ENCODE measurements at places on chromosomes 1 and 21.
A peak's percentile ranks its signal among the peaks of the same experiment; 100 is the strongest.

DNA sequence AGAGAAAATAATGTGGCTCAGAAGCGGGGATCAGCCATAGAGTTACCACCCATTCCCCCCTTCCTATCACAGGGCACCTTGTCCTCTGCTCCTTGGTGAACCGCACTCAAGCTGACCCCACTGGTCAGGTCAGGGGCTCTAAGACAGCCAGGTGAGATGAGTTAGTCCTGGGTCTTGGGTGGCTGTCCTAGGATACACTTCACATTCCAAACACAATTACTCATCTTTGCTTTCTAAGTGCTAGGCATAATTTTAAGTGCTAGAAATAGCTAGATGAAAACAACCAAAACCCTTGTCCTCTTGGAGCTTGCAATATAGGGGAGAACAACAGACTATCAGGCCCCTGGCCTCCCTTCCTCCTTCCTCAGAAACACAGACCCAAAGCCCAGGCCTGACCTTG is 7.8 kb upstream of the MUTYH start:
- DNase-seq = no peak

DNA sequence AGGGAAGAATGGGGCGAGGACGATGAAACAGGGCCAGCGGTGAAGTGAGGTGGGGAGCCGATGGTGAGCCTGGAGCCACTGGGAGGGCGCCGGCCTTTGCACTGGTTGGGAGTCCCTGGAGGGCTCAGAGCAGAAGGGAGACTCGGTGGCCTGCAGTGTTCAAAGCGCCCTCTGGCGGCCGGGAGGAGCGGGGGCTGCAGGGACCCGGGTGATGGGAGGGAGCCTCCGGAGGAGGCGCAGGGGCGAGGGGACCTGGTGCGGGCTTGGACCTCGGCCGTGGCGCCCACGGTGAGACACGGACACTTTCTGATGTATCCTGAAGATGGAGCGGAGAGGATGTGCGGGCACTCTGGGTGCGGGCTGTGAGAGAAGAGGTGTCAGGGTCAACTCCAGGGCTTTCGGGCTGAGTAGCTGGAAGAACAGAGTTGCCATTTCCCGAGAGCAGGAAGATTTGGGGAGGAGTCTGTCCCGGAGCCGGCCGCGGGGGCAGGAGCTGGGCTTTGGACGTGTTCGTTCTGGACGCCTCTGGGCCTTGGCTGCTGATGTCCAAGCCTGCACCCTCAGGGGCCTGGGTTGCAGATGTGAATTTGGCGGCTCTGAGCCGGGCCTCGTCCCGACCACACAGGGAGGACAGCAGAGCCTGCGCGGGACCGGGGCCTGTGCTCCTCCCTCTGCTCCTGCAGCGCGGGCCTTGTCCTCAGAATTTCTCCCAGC is 29.7 kb downstream of the HEYL start:
- DNase-seq = no peak

DNA sequence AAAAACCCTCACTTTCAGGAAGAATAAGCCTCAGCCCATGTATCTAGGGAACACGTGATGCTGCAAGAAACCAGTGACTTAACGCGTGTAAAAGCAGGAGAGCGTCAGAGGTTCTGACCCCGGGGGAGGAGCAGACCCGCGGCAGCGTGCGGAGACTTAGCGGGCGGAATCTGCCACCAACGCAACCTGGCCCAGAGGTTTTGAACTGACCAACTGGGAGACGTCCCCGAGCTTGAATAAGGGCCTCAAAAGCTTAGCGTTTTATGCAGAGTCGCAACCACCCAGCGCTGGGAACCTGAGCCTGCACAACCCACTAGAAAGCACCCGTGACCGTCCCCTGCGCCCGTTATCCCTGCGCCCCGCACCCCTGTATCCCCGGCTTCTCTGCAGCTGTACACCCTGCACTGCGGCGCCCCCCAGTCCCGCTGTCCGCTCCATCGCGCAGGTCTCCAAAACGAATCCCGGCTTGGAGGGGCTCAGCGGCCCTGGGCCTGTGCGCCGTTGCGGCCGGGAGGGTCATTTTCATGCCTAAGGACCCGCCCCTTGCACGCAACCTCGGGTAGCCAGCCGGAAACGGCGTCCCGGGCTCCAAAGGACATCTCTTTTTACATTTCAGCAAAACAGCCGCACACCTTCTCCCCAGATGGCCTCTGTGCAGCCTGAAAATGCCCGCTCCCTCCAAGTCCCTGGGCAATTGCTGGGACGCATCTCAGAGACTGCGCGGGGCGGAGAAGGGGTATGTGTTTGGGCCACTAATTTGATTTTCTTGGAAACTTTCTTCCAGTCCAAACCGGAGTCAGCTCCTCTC is 29.4 kb upstream of the TRIM17 start:
- DNase-seq = no peak

DNA sequence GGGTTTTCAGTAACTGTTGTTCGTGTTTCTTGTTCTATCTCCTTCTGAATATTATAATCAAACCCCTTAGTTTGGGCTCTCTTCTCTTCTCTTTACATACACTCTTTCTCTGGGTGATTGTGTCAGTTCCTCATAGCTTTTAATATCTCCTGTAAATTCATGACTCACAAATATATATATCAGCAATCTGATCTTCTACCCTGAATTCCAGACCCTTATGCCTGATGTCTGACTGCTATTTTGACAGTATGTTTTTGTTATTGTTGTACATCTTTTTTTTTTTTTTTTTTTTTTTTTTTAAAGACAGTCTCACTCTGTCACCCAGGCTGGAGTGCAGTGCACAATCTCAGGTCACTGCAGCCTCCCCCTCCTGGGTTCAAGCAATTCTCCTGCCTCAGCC is 70.8 kb upstream of the MPC2 start:
- no peak for DNase-seq

GRCh38 chr1:220594356-220594755 is 66.4 kb downstream of the MARK1 start:
- DNase-seq = no peak

GRCh38 chr1:193543259-193543658 is 356.8 kb upstream of the B3GALT2 start:
- DNase-seq = no peak

DNA sequence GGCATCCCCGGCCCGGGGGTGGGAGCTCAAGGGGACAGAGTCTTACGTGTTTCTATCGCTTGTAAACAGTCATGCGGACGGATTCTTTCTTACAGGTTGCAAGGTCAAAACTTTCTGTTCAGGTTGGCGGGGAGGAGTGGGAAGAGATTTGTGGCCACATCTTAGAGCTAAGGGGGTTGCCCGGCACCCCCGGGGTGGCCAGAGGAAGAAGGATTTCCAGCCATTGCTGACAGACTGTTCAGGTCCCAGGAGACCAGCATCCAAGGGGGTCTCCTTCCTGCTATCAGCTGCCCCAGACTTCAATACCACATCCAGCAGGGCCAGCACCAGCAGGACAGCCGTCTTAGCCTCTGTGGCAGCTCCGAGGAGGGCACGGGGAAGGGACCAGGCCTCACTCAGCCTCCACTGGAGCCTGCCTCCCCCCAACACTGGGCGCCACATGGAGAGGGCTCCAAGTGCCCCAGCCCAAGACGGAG is 52.0 kb downstream of the KIF21B start:
- no peak for DNase-seq

DNA sequence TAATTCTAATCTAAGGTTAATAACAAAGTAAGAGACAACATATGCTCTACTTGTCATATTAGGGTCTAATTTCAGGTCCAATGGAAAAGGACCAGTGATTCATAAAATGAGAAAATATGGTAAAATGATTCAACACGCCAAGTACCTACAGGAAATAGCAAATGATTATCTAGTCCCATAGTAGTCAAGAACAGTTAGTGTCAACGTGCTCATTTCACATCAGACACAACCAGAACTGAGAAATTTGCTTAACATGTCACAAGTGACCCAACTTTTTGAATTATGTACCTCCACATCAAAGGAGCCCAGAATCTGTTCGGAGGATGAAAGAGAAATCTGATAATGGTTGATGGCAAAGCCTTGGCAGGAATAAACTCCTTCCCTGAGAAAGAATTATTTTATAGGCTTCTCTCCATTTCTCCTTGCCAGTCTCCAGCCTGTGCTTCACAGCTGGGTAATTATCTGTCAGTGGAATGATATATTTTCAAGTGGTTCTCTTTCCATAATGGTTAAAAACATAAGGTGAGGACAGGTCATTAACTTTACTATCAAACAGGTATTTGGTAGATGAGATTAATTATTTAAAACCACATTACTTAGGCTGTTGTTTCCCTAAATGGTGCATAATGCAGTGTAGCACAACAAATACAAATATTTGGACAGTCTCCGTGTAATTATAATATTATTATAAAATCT is 83.2 kb downstream of the APP start:
- DNase-seq = no peak

GRCh38 chr1:109719337-109719837 is 7.3 kb downstream of the GSTM5 start:
- no peak for DNase-seq

DNA sequence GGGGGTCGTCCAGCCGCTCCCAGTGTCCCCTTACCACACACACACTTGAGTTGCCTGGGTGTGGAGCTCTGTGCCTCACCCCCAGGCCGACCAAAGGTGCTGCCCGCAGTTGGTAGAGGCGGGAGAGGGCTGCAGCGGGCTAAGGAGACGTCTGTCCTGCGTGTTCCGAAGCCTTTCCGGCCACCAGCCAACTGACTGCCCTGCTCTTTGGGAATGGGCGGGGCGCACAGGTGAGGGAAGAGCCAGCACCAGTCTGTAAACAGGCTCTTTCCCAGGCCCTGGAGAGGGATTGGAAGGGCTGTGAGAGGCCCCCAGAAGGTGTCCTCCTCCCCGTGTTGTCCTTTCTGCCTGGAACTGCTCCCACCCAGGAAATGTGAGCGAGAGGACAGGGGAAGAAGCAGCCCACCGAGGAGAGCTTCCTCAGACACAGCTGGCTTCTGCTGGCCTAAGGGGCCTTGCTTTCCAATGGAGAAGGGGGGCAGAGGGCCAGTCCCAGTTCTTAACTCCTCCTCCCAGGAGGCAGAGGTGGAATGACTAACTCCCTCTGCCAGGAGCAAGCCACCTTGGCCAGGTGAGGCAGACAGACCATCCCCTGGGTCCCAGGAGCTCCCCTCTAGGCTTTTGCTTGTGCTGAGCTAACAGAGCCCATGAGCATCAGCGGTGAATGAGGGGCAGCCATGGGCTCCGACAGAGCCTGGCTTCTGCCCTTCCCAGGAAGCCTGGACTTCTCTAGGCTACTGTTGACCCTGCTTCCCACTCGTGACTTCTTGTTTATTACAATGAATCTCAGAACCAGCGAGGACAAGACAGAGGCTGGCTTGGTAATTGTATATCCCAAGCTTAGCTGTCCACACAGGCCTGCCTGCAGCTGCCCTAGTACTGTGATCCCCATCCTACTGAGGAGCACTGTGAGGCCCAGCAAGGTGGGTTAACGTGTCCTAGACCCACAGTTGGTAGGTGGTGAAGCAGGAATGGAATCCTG is 158.1 kb upstream of the COA6 start:
- no peak for DNase-seq

DNA sequence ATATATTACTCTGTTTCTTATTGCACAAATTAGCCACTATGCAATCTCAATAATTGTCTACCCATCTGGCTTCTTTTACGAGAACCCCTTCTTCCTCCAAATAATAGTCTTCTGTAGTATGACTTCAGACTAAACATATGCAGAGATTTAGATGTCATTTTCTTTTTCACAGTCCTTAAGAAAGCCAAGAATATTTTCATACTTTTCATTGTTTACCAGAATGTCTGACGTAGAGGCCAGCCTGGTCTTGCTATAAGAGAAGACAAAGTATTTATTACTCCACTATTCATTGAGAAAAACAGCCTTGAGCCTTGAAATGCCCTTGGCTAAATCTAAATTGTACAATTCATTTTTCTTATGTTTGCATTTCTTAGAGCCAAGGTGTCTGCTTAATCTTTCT is 714.9 kb upstream of the CXADR start:
- no peak for DNase-seq

DNA sequence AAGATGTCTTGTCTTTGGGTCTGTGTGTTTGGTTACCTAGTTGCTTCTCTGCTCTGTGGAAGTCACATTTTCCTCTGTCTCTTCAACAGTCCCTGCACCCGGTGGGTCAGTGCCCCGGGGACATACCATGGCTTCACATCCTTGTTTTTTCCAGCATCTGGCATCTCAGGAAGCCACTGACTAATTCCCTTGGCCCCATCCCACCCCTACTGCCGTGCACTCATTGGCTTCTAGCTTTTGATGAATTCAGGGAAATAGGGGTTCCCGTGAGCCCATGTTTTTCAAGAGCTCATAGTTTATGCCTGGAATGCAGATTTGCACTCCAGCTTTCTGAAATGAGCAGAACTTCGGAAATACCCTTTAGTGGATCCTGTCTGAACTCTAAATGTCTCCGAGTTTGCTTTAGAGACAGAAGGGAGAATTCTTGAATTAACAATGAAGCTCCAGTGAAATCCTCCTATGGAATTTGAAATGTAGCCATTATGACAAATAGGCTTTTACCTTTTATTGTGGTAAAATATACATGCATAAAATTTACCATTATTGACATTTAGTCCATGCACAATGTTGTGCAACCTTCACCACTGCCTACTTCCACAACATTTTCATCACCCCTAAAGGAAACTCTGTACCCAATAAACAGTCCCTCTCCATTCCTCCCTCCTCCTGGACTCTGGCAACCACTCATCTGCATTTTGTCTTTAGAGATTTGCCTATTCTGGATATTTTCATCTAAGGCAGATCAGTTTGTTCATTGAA is 67.5 kb downstream of the CLIC6 start:
- DNase-seq = no peak

DNA sequence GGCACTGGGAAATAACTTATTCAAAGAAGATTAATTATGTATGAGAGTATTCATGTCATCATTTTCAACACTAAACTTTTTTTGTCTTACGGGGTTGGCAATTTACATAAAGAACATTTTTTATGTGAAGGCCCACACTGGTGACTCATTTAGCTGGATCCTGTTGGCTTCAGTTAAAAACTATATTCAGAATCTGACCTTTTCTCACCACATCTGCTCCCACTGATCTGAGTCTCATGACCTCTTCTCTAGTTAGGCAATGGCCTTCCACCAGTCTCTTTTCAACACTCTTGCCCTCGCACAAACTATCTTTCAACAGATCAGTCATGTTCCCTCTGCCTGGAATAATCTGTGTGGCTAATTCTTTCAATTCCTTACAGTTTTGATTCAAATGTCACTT is 53.4 kb downstream of the TMPRSS15 start:
- peak; percentile 35 for DNase-seq

- DNase-seq = no peak
Observed at GRCh38 chr21:28396421-28396820, 596.3 kb downstream of the LTN1 start.

- DNase-seq = no peak
Observed at GRCh38 chr21:45213392-45213791, 74.3 kb downstream of the POFUT2 start.

DNA sequence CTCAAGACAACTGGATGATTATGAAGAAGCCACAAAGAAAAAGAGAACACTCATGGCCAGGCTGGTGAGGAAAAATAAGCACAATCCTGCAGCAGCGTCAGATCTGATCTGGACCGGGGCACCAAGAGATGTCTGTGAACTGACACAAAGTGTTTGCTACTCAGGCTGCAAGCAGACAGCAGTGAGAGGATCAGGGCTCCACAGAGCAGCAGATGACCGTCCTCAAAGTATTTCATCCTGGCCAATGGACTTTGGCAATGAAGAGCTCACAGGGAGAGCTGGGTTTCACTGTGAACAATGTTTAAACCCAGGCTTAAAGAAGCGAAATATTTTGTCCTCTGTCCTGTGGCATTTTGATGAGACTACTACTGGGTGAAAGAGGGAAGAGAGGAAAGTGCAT is 299.2 kb downstream of the GPATCH2 start:
- DNase-seq = no peak
